ENCODE measurements at places on chromosomes 3 and 15.
A peak's percentile ranks its signal among the peaks of the same experiment; 100 is the strongest.

GRCh38 chr3:12349895-12350811, 61.3 kb downstream of the PPARG start:
- peak; percentile 31 for DNase-seq

DNA sequence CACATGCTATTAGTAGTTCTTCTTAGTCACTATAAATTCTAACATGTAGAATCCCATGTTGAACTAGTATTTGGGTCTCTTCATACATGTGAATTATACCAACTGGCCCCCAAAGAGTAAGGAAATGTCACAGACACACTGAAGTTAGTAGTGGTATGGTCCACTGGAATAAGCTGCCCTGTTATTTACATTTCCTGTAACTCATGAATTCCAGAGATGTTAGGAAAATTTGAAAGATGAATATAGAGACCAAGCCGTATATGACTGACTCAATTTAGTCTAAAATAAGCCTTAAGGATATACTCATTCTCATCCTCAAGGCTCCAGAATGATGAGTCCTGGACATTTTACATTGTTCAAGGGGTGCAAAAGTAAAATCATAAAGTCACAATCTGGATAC, 81.2 kb downstream of the FBXL22 start:
- no peak for DNase-seq

GRCh38 chr15:40512440-40512839, 41.7 kb downstream of the CHST14 start:
- no peak for DNase-seq

- DNase-seq = no peak
Observed at GRCh38 chr3:26198609-26199008, 408.7 kb downstream of the OXSM start.

DNA sequence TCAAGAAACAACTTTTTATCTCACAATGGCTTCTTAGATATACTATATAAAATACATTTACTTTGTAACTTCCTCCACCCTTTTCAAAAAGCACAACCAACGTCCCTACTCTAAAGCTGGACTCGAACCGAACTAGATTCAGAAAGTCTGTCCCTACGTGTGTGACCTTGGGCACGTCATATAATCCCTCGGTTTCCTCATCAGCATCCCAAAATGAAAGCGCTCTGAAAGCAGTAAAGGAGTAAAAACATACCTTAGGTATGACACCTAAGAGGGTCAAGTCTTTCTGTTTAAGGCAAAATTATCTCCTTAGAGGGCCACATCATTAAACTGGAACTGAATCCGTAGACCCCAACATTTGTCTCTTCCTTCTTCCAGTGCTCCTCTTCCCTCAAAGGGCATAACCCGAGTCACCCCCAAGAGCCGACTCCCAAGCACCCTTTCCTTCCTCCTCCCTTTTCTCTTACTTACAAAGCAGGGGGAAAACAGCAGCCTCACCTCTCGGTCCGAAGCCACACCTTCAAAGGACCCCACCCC, 663 bp downstream of the PDCD10 start:
- DNase-seq = no peak

DNA sequence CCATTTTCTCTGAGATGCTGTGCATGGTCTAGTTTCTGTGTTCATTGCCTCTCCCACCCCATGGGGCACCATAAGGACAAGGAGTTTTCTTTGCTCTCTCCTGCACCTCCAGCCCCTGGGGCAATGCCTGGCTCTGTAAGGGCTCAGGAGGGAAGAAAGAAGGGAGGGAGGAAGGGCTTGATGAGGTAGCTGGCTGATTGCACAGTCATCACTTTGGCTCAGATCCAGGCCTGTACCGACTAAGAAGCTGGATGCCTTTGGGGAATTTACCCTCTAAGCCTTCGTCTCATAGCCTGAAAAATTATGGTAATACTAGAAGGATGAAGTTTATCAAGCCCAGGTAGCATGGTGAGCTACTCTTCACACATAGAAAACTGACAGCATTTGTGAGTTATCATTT, 382.9 kb downstream of the GABRG3 start:
- no peak for DNase-seq

DNA sequence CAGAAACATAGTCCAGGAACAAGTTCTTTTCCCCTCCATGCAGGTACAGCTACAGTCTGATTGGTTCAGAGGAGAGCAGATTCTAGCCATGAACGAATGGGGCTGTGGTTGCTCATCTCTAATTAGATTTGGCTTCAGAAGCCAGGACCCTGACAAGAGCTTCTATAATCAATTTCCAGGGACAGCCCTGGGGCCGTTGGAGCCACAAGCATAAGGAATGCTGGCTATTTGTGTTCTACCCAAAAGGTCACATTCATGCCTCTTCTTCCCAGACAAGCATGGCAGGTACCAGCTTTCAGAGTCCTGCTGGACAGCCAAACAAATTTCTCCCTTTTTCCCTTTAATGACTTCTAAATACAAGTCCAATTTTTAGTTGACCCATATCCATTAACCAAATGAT, 215.5 kb upstream of the LRTM1 start:
- no peak for DNase-seq

DNA sequence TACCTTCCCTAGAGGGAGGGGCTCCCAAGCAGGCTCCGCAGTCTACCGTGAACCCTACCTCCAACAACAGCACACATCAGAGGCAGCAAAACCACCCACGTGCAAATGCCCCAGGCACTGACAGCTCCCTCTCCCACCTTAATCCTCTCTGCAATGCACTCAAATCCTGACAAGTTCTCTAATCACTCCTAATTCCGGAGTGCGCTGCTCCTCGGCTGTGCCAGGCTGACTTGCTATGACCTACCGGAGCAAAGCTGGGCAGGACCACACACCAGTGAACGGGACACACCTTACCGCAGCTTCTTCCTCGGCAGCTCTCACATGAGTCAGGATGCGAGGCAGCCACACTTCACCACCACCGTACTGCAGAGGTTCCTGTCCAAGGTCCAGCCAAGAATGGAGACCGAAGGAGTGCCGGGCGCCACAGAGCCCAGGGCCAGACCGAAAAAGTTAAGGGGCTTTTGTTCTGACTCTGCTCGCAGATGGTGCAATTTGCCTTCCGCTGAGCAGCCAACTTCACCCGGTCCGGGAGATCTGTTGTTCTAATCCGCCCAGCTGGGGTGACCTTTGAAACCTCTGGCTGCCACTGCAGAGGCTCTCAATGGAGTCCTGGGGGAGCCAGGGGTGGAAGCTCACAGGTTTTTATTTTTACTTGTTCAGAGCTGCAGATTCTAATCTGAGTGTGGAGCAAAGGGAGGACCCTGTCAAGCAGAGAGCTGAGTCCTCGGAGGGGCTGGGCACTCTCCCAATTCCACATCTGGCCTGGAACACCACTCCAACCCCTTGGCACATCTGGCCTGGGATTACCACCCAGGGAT, 84.4 kb downstream of the MYLK start:
- no peak for DNase-seq

- DNase-seq = no peak
Observed at GRCh38 chr3:106255870-106256248, 387.0 kb upstream of the CBLB start.

GRCh38 chr3:4744405-4745234, 234.6 kb upstream of the BHLHE40 start:
- DNase-seq = no peak

All from Ammon's horn (tissue), 1 donor.